ENCODE measurements at places on chromosomes 2 and 18.
A peak's percentile ranks its signal among the peaks of the same experiment; 100 is the strongest.

- H3K4me3 ChIP-seq, result no peak overlapping the region
- H3K27ac ChIP-seq, result no peak overlapping the region
- H3K27me3 ChIP-seq, result no peaks in the 10 kb centered on the region
- no peak for DNase-seq
These were observed 29.0 kb upstream of the CFAP36 start for GRCh38 chr2:55490554-55490953.

DNA sequence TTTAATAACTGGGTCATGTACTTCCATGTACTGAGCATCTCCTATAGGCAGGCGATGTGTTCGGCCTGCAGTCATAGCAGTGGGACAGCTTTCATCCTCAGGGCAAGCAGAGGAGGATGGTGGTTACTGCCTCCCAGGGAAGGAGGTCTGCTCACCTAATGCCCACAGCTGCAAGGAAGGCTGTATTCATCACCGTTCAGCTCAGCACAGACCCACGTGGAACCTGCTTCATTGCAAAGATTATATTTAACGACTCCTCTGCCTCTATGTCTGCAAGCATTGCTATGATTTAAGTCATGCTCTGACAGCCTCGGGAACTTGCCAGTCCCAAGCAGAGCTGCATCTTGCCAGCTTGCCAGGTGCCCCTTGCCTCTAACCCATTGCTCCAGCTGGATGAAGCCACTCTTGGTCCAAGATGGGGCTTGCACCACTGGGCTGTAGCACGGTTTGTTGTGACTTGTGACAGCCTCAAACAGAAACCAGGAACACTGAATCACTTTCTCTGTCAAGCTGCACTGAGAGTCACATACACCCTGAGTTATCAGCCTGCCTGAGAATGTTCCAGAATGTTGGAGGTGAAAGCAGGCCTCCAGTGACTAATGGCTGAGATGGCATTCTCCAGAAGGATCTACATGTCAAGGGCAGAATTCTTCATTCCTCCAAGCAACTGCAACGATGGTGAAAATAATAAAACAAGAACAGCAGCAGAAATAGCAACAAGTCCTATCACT is 651.1 kb upstream of the ID2 start:
- no peaks in the 10 kb centered on the region for H3K4me1 ChIP-seq
- no peaks in the 10 kb centered on the region for H3K27me3 ChIP-seq
- no peak for DNase-seq
- H3K4me3 ChIP-seq, result no peak overlapping the region

- no peak overlapping the region for H3K27ac ChIP-seq
- H3K36me3 ChIP-seq, result no peaks in the 10 kb centered on the region
- DNase-seq, result no peak
These were observed 55.6 kb upstream of the ACMSD start for GRCh38 chr2:134782792-134783191.

DNA sequence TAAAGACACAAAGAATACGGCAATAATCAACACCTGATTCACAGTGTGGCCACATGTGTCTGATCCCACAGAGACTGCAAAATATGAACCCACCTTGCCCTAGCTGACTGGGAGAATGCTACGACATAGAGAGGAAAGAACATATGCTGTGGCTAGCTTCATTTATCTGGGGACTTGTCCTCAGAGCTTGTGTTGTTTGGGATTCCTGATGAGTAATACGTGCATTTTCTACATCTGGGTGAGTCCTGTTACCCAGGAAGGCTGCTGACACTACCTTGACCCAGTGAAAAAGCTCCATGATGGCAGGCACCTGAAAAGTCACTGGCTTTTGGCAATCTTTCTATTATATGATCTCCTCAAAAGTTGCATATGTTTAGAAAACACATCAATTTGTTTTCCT is 427.7 kb upstream of the LYPD1 start:
- DNase-seq, result no peak
- H3K27me3 ChIP-seq, result no peaks in the 10 kb centered on the region
- H3K27ac ChIP-seq, result no peak overlapping the region

GRCh38 chr2:8006626-8007025 is 675.2 kb upstream of the ID2 start:
- DNase-seq, result no peak
- no peaks in the 10 kb centered on the region for H3K36me3 ChIP-seq
- H3K4me1 ChIP-seq, result no peaks in the 10 kb centered on the region
- no peak overlapping the region for H3K27ac ChIP-seq
- no peaks in the 10 kb centered on the region for H3K27me3 ChIP-seq

DNA sequence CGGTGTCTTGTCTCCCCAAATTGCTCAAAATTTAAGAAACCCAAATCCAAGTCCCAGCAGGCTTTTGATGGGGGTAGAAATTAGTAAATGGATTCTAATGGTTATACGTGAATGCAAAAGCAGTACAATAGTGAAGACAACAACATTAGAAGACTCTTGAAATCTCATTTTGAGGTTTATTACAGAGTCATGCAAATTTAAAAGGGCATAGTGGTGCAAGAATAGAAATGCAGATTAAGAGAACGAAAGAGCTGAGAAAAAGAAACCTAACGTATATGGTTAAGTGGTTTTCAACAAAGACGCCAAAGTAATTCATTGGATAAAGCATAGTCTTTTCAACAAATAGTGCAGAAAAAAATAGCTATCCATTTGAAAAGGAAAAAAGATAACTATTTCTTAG is 33.2 kb upstream of the CXXC1 start:
- no peaks in the 10 kb centered on the region for H3K27me3 ChIP-seq
- H3K4me3 ChIP-seq, result no peak overlapping the region
- H3K4me1 ChIP-seq, result no peaks in the 10 kb centered on the region
- no peaks in the 10 kb centered on the region for H3K36me3 ChIP-seq

DNA sequence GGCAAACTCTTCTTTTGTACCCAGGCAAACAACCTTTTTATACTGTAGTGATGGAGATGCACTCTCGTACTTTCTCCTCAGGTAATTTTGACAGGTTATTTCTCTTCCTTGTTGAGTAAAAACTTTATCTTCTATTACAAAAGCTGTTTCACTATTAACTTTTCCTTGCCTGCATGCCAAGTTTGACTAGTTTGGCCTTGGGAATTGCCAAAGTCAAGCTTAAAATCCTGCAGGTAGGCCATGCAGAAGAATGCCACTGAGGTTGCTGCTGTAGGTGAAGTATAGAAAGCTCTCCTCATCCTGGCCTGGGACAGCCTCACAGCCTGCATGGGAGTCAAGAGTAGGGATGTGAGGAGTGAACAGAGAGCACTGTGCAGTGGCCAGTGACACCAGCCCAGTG is 1293.5 kb upstream of the CHAC2 start:
- no peaks in the 10 kb centered on the region for H3K4me1 ChIP-seq
- no peak overlapping the region for H3K27ac ChIP-seq
- H3K4me3 ChIP-seq, result no peak overlapping the region
- no peak for DNase-seq
- H3K27me3 ChIP-seq, result no peaks in the 10 kb centered on the region

DNA sequence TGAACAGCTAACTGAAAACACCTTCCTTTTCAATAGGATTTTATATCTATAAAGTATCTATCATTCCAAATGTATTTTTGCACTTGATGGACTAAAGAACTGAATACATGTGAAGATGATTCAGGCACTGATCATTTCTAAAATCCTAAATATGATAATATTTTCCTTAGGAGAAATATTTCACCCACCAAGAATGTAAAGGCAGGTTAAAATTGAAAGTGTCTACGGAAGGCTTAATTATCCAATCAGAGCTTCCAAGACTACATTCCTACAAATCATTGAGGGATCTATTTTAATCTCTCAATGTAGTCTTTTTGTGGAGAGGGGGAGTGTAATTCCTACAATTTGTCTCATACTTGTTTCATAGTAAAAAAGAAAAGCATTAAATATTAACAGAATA is 3.6 kb downstream of the GALNT3 start:
- H3K36me3 ChIP-seq, result no peaks in the 10 kb centered on the region
- no peak overlapping the region for H3K4me3 ChIP-seq
- no peak for DNase-seq
- H3K27me3 ChIP-seq, result no peaks in the 10 kb centered on the region
- peaks cover 11% of the 10 kb centered on the region for H3K4me1 ChIP-seq

GRCh38 chr2:53535234-53535840 is 232.3 kb upstream of the CHAC2 start:
- no peak overlapping the region for H3K4me3 ChIP-seq
- H3K27ac ChIP-seq, result no peak overlapping the region
- no peaks in the 10 kb centered on the region for H3K4me1 ChIP-seq
- no peaks in the 10 kb centered on the region for H3K36me3 ChIP-seq
- DNase-seq, result no peak

DNA sequence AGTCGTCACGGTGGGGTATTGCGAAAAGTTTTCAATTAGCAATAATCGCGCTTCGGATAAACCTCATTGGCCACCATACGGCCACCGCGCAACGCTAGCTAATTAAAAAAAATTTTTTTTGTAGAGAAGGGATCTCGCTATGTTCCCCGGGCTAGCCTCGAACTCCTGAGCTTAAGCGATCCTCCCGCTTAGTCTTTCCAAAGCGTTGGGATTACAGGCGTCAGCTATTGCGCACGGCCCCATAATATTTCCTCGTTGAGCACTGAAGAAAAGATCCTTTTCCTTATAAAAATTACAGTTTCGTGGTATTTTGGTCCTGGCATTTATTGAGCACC is 759 bp upstream of the ACTR1B start:
- H3K4me3 ChIP-seq, result peak overlapping the region; percentile 72
- no peaks in the 10 kb centered on the region for H3K27me3 ChIP-seq
- H3K36me3 ChIP-seq, result peaks cover 13% of the 10 kb centered on the region
- peaks cover 19% of the 10 kb centered on the region for H3K4me1 ChIP-seq
- peak overlapping the region; percentile 95 for H3K27ac ChIP-seq

DNA sequence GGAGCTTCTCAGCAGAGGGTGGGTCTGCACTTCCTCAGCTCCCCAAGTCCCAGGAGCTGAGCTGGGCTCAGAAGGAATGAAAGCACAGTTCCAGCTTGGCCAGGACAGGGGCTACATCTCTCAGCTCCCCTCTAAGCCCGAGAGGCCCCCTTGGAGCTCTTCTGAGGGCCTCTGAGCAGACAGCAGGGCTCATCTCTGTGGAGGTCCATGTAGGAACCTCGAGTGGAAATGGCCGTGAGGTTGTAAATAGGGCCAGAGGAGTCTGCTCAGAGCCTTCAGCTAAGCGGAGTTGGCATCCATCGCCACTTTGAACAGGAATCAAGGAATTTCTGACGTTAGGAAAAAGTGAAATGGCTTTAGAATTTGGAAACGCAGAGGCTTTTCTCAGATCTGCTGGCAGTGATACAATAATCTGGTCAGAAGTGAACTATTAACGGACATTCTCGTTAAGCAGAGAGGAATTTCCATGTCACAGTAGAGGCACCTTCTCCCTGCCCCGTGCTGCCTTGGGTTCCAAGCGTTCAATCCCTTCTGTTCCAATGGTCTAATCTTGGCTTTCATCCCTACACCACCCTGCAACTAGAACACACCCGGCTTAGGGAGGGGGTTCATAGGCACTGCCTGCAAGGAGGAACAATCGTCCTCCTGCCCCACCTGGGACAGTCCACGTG is 213.9 kb downstream of the NDUFA10 start:
- H3K36me3 ChIP-seq, result no peaks in the 10 kb centered on the region
- H3K27me3 ChIP-seq, result no peaks in the 10 kb centered on the region
- no peak for DNase-seq
- no peak overlapping the region for H3K27ac ChIP-seq

DNA sequence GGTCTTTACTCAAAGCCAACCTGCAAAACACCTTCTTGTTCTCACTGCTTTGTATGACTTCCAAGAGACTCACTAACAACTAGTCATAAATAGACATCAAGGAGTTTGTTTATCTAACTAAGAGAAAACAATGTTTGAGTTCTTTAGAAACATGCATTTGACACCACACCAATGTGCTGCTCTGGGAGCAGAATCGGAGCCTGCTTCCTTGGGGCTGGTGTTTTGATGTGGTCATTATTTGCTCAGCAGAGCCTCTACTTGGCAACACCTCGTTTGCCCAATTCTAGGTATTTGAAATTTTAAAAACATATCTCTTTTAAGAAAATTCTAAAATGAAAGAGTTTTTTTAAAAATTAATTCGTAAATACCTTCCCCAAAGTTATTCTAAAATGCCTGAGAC is 167.5 kb downstream of the BCL2 start:
- peaks cover 61% of the 10 kb centered on the region for H3K4me1 ChIP-seq
- DNase-seq, result no peak
- peaks cover 11% of the 10 kb centered on the region for H3K36me3 ChIP-seq

DNA sequence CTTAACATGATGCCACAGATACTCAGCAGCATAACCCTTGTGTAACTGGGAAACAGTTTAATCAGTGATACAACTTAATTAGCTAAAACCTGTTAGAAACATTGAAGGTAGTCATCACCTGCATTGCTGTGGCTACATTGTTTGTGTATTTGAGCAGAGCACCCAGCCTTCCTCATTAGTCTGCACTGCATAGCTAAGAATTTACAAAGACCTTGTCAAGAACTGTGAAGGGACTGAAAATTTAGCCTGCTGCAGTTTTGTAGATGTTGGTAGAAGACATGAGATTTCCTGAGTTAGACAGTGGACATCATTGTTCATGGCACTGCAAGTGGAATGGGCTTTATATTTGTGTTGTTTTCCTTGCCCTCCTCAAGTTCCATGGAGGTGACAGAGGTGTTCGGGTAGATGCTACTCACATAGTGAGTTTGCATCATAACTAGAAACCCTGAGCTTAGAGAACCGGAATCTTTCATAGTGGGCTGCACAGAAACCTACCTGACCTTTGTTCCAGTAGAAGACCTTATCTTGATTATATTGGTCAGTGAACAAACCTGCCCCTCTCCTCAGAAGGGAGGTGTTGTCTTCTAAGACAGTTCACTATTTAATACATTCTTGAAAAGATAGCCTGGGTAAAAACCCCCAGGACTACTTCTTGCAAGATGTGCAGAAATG is 12.5 kb downstream of the VAPA start:
- no peak overlapping the region for H3K27ac ChIP-seq
- no peak for DNase-seq
- H3K4me3 ChIP-seq, result no peak overlapping the region
- H3K36me3 ChIP-seq, result no peaks in the 10 kb centered on the region
- peaks cover 5% of the 10 kb centered on the region for H3K4me1 ChIP-seq

GRCh38 chr2:158610059-158610458 is 153.3 kb downstream of the PKP4 start:
- H3K4me1 ChIP-seq, result no peaks in the 10 kb centered on the region
- H3K27ac ChIP-seq, result no peak overlapping the region
- no peak for DNase-seq

DNA sequence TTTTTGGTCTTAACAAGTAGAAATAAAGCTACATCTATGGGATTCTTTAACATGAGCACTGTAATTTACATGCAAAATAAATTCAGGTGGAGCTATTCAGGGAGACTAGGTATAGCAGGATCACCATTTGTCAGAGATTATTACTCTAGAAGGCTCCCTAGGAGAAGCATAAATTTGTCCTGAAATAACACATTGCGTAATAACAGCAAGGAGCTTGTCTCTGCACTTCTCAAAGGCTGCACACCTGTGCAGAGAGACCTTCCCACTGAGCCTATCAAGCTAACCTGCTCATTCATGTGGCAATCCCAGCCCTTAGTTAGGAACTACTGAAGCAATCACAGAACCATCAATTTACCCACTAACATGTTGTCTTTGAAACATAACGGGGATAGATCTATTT is 437.4 kb upstream of the MC4R start:
- H3K36me3 ChIP-seq, result no peaks in the 10 kb centered on the region
- H3K27ac ChIP-seq, result no peak overlapping the region
- no peak overlapping the region for H3K4me3 ChIP-seq
- no peaks in the 10 kb centered on the region for H3K27me3 ChIP-seq

- no peak overlapping the region for H3K27ac ChIP-seq
- no peak for DNase-seq
- H3K36me3 ChIP-seq, result no peaks in the 10 kb centered on the region
- H3K27me3 ChIP-seq, result no peaks in the 10 kb centered on the region
- no peaks in the 10 kb centered on the region for H3K4me1 ChIP-seq
- H3K4me3 ChIP-seq, result no peak overlapping the region
These were observed 192.5 kb downstream of the NDUFA10 start for GRCh38 chr2:239832490-239833268.

GRCh38 chr2:505941-506340 is 171.3 kb downstream of the TMEM18 start:
- H3K27ac ChIP-seq, result no peak overlapping the region
- no peak for DNase-seq
- H3K4me3 ChIP-seq, result no peak overlapping the region
- no peaks in the 10 kb centered on the region for H3K36me3 ChIP-seq
- H3K4me1 ChIP-seq, result no peaks in the 10 kb centered on the region

Measured in effector memory CD4-positive, alpha-beta T cell (primary cell).